ENCODE measurements at places on chromosomes 5 and 9. TPM values are rescaled to one million over a fixed set of nuclear protein-coding genes. Genes with fewer than 3 reads are reported as not detected.

GRCh38 chr5:170495825-170496661 lies 7.8 kb upstream of the KCNIP1 start:
- no peak for DNase-seq

DNA sequence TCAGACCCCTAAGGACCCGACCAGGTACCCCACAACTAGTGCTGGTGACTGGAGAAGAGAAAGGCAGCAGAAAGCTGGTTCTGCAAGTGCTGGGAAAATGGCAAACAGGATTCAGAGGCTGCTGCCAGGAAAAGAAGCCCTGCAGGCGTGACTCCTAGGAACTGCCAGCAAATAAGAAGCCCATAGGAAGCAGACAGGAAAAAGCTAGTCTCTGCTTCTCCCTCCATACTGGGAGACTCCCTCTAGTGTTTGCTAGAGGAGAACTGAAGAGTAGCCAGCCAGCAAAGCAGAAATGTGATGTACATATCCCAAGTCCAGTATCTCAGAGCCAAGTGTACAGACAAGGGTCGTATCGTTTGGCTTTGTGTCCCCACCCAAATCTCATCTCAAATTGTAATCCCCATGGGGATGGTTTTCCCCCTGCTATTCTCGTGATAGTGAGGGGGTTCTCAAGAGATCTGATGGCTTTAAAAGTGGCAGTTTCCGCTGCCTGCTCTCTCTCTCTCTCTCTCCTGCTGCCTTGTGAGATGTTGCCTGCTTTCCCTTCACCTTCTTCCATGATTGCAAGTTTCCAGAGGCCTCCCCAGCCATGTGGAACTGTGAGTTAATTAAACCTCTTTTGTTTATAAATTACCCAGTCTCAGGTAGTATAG lies 38.1 kb upstream of the TUSC1 start:
- peak; percentile 79 for DNase-seq

The CARD9 gene
- total RNA-seq, result 5.6 TPM

- no peak for DNase-seq
Observed at GRCh38 chr5:178125253-178125906, 5.4 kb upstream of the RMND5B start.

The PCDH12 gene
- not detected for total RNA-seq

GRCh38 chr5:2574155-2574554 lies 177.3 kb downstream of the IRX2 start:
- no peak for DNase-seq

DNA sequence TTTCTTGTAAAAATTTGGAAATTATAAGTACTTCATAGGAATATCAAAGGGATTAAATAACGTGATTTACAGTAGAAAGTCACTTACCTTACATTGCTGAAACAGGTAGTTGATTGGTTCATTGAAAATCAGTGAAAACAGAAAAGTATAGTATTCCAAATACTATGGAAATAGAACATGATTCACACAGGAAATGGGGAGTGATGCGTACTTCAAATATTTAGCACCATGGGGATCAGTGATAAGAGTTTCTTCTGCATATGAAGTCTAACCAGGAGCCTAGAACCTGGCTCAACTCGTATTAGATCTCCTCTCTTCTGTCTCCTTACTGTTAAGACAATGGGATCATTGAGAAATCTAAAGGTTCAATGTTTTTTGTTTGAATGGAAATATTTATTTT lies 133.3 kb downstream of the FAM174A start:
- no peak for DNase-seq

- no peak for DNase-seq
Observed at GRCh38 chr5:51968756-51969155, 585.5 kb downstream of the ISL1 start.

The PRLR gene
- total RNA-seq, result 2.5 TPM

DNA sequence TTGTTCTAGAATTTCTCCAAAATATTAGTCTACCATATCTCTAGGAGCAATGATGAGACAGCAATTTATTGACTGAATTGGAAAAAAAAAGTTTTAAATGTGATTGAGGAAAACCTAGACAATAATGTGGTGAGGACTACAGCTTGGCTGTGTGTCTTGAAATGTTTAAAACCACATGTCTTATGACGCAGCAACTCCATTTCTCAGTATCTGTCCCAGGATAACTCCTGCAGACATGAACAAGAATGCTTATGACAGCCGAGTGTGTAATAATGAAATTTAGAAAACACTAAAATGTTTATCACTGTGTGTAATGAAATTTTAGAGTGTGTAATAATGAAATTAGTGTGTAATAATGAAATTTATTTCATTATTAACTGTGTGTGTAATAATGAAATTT lies 254.1 kb upstream of the DAPK1 start:
- no peak for DNase-seq

DNA sequence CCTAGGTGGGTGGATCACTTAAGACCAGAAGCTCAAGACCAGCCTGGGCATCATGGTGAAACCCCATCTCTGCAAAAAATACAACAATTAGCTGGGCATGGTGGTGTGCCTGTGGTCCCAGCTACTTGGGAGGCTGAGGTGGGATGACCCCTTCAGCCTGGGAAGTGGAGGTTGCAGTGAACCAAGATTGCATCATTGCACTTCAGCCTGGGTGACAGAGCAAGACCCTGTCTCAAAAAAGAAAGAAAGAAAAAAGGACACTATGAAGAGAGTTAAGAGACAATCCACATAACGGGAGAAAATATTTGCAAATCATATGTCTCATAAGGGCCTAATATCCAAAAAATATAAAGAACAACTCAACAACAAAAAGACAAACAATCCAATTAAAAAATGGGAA lies 57.9 kb downstream of the NDST1 start:
- no peak for DNase-seq

DNA sequence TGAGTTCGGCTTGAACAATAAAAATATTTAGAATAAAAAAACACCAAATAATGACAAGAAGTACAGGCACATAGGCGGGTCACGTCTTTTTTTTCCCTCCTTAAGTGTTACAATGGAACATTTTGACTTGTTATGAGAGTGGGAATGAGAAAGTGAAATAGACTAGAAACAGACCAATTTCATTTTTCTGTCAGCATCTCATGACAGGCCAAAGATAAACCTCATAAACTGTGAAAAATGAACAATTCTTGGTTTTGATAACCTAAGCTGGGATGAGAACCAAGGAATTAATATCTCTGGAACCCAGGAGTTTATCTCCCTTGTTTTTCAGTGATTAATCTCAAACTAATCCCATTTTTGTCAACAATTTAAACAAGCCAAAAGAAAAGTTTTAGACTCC lies 299.5 kb downstream of the SLIT3 start:
- DNase-seq, result no peak

- DNase-seq, result no peak
Observed at GRCh38 chr9:120698766-120699165, 15.5 kb downstream of the MEGF9 start.

The IL13 gene
- total RNA-seq, result not detected

GRCh38 chr9:123091459-123091858 lies 58.0 kb downstream of the GPR21 start:
- no peak for DNase-seq

The TNFSF15 gene
- not detected for total RNA-seq

The PITX1 gene
- not detected for total RNA-seq

GRCh38 chr9:124828489-124829333 lies 24.5 kb upstream of the WDR38 start:
- no peak for DNase-seq

GRCh38 chr5:55601204-55601618 lies 66.4 kb upstream of the PLPP1 start:
- DNase-seq, result no peak

GRCh38 chr9:111795557-111795839 lies 761 bp upstream of the SHOC1 start:
- DNase-seq, result no peak

- DNase-seq, result no peak
Observed at GRCh38 chr5:176542596-176543427, 5.6 kb upstream of the RNF44 start.

The SMIM33 gene
- total RNA-seq, result not detected

- DNase-seq, result no peak
Observed at GRCh38 chr9:89722712-89723111, 117.9 kb downstream of the GADD45G start.

The BNC2 gene
- 40.8 TPM for total RNA-seq

DNA sequence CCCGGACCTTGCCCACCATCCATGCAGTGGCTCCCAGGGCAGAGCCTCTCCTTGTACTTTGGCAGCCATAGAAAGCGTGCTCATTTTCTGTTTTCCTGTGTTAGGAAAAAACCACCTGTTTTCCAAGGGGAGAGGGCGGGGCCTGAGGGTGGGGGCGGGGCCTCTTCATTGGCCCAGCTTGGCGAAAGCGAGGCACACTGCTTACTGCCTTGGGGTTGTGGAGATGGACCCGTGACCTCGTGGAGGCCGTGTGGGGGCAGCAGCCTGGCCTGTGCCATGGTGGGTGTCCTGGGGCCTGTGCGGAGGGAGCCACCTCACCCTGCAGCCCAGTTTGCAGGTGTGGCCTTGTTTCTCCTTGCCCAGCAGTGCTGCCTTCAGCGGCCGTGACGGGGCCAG lies 4.4 kb upstream of the TOR4A start:
- DNase-seq, result peak; percentile 47

The JAKMIP2 gene
- 6.4 TPM for total RNA-seq

The ENTPD2 gene
- total RNA-seq, result 5.1 TPM

The DIPK1B gene
- total RNA-seq, result 38.2 TPM

DNA sequence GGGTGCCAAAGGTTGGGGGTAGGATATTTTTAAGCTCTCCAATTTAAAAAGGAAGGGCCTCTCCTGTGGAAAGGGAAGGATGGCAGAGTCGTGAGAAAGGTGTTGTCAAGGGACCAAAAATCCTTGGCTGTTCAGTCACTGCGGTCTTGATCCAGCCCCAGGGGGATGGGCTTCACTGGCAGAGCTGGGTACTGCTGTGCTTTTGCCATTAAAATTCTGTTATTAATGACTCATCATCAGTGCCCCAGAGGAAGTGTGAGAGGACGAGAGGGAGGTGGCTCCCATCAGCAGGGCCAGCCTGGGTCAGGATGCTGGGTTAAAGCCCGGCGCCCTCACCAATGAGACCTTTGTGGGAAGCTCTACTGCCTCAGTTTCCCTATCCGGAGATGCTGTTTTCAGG lies 16.7 kb downstream of the PCDH12 start:
- no peak for DNase-seq

GRCh38 chr5:33933723-33934169 lies 2.4 kb upstream of the RXFP3 start:
- DNase-seq, result no peak

DNA sequence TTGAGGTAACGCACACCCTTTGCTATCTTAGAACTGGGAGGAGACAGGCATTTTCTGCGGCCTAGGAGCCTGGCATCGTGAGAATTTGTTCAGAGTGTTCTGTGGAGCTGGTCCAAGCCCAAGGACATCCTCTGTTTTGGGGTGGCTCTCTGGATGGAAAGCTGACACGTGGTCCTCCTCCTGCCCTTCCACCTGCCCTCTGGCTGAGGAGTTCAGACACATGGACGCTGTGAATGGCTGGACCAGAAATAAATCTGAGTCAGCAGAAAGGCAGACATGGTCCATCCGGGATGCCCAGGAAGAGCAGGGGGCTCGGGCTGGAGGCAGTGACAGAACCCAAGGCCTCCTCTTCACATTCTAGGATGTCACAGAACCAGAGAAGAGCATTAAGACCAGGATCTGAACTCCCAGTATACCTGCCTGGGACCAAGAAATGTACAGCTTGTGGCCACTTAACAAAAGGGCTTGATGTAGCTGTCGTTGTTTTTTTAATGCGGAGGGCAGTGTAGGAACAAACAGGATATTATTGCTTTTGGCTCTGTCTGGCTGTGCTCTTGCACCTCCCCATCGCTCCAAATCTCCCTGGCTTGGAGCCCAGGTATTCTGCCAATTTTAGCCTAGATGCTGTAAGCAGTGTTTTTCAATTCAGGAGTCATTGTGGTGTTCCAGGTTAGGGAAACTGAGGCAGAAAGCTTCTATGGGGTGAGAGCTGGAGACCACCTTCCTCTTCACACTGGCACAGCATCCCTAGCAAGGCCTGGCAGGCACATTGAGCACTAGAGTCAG lies 2.4 kb downstream of the CKMT2 start:
- no peak for DNase-seq

DNA sequence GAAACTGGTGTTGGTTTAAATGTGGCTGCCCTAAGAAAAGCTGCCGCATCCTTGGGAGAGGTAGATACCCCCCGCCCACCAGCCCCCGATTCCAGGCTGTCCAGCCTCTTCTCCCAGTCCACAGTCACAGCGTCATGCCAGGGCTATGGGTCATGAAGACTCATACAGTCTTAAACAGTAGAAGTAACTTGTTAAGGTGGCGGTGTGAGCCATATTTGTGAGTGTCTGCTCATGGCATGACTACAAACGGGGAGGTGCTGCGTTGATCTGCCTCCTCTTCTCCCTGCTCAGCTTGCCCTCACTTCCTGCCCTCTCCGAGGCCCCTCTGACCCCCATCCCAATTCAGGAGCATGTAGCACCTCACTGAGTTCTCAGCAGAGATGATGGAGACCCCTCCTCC lies 20.8 kb downstream of the FGD3 start:
- DNase-seq, result no peak

The S100Z gene
- not detected for total RNA-seq

DNA sequence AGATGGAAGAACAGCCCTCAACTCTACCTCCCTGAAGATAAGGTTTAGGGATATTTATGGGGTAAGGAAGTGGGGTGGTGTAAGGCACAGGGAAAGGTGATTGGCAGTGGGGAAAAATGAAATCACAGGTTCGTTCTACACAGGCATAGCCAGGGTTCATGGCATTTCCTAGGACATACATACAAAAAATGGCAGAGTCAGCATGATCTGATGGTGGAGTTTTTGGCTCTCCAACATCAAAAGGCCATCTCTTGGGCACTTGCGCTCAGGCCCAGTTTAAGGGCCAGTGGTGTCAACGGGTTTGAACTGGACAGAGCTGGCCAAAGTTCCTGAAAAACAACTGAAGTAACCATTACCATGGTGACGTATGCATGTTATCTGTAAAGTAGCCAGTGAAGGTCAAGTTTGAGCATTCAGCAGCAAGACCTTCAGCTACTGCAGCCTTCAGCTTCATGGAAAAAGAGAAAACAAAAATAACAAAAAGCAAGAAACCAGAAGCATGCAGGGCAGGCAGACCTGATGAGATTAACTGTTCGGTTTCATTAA lies 92.8 kb downstream of the SMARCA2 start:
- DNase-seq, result no peak

The LRRC14B gene
- total RNA-seq, result not detected

DNA sequence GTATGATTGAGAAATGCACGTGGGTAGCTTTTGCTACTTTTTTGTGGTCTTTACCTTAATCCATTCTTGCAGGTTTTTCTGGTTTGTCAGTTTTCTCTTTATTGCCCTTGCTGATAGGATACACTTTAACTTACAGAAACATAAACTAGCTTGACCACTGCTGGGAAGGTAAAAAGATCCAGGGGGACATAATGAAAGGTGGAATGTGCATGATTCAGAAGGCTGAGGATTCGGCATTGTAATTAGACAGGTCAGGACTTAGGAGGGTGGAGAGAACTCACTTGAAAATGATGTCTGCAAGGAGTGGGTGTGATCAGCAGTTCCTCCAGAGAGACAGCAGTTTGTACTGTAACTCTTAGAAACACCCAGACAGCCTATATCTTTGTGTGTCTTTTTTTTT lies 19.8 kb upstream of the TXNDC8 start:
- DNase-seq, result no peak

The CBY3 gene
- 1.6 TPM for total RNA-seq

DNA sequence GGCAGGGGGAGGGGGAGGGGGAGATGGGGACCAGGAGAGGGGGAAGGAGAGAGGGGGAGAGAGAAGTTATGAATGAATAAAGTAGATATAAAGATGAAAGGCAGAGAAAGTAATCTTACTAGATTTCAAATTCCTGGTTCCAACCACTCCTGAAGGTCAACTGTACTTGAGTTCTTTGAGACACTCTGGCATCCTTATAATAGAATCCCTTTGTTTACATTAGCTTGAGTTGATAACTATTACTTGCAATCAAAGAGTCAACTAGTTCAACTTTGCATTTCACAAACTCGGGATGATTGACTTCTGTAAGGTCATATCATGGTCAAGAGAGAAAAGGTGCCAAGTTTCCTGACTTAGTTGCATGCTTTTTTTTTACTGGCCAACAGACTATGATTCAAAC lies 42.2 kb downstream of the BAAT start:
- DNase-seq, result no peak

All from H9 (cell line).